Right atrium auricular region (tissue), 2 donors: ENCODE measurements at places on chromosomes 12 and 14. TPM values are rescaled to one million over a fixed set of nuclear protein-coding genes. Genes with fewer than 3 reads are reported as not detected.

CLEC4D gene
- 0.63 TPM for total RNA-seq

ASB8 gene
- total RNA-seq, result 35.7 TPM

ANAPC7 gene
- 30.4 TPM for total RNA-seq

RNASE1 gene
- total RNA-seq, result 230 TPM

ITPK1 gene
- total RNA-seq, result 76.0 TPM

GLT8D2 gene
- 9.9 TPM for total RNA-seq

VDR gene
- 0.59 TPM for total RNA-seq

ENDOU gene
- 0.55 TPM for total RNA-seq

CCDC85C gene
- total RNA-seq, result 17.1 TPM

TMCC3 gene
- 4.7 TPM for total RNA-seq

CEP290 gene
- 5.9 TPM for total RNA-seq

C1QL4 gene
- not detected for total RNA-seq

TSPAN19 gene
- not detected for total RNA-seq

SERPINA6 gene
- not detected for total RNA-seq

PRPH gene
- not detected for total RNA-seq

WNT5B gene
- 3.0 TPM for total RNA-seq

KRT80 gene
- total RNA-seq, result 0.30 TPM

ANO4 gene
- total RNA-seq, result 0.47 TPM

PZP gene
- not detected for total RNA-seq

OAS1 gene
- 4.0 TPM for total RNA-seq

FOXG1 gene
- total RNA-seq, result not detected

NCKAP5L gene
- 18.7 TPM for total RNA-seq

KIF26A gene
- 5.6 TPM for total RNA-seq

NEUROD4 gene
- total RNA-seq, result not detected

AGAP2 gene
- total RNA-seq, result 4.8 TPM

RBP5 gene
- not detected for total RNA-seq

CAPZA3 gene
- total RNA-seq, result not detected

NIN gene
- total RNA-seq, result 30.1 TPM

RERG gene
- 9.9 TPM for total RNA-seq

ADGRD1 gene
- 120 TPM for total RNA-seq

GLIPR1L1 gene
- not detected for total RNA-seq

CRIP2 gene
- total RNA-seq, result 831 TPM

DEGS2 gene
- not detected for total RNA-seq

SLC10A1 gene
- 0.16 TPM for total RNA-seq

LRFN5 gene
- total RNA-seq, result 0.39 TPM

KRT6C gene
- total RNA-seq, result not detected

ZNF605 gene
- 3.3 TPM for total RNA-seq

BRF1 gene
- total RNA-seq, result 17.2 TPM

GALNT8 gene
- total RNA-seq, result 2.0 TPM

TC2N gene
- 12.5 TPM for total RNA-seq
